ENCODE measurements at places on chromosomes 1 and 21.

DNA sequence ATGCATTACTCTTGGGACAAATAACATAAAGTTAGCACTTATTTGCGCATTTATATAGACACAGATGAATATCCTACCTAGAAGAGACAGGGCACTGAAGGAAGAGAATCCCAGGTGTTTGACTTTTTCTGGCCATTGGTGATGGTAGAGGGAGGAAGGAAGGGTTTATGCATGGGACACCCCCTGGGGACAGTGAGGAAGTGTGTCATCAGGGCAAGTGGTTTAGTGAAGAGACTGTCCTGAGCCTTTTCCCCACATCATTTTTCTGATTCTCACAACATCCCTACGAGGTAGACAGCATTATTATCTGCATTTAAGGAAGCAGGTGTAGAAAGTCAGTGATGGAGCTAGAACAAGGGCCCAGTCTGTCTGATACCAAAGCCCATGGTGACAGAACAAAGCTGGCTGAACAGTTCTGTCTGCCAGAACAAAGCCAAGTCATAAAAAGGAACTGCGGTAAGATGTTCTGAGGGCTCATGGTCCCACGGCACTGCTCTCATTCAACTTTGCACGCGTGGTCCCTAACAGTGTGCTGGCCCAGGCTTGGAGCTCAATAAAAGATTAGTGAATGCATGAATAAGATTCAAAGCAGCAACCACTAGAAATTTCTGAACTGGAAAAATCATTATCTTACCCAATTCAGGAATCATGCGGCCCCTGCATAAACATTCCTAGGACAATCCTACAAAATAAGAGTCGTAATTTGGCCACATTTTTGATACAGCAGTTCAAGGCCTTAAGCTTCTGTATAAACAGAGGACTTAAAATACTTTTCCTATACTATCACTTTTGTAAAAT is 12.2 kb upstream of the CDC42BPA start:
- DNase-seq: no peak

- DNase-seq: no peak
Observed at GRCh38 chr1:10779201-10779600, 17.2 kb downstream of the CASZ1 start.

DNA sequence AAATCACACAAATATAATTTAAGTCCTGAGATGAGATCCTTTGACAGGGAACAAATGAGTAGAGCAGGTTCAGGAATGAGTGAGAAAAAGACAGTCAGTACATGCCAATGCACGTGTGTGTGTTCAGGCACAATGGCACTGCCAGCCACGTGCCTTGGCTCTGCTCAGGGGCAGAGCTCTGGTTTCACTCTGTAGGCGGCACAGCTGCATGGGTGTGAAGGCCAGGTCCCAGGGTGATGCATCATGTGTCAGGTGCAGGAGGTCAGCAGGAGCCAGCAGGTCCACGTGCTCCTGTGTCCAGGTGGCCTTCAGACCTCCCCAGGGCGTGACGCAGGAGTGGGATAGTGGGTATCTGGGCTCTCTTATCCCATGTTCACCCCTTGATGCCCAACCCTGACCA is 386.1 kb downstream of the KCNH1 start:
- DNase-seq: no peak

DNA sequence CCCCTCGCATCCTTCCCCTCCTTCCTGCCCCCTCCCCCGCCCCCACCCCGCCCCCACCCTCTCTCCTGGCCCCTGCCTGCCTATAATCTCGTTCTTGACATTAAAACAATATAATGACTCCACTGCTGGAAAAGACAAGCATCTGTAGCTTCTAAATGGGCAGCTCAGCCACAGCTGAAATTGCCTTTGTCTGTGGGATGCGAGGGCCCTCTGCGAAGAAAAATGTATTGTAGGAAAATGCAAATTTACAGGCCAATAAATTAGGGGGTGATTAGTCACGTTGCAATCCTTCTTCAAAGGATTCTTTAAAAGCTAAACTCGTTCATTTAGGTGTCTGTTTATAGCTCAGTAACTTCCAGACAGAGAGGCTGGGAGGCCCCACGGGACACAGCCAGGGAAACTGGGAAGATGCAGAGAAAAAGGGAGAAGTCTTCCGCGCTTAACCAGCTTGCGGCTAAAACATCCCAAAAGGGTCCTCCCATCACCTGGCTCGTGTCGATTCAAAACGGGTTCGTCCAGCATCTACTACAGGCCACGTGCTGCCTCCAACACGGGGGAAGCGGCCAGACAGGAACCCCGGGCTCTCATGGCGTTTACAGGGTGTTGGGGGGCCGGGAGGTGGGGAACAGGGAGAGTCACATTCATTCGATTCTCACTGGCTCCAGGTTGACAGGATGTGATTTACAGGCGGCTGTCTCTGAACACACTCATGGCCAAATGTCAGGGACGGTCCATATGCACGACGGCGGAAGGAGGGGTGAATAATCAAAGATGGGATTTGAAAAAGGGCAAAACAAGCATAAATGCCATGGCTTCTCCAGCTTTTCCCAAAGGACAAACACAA is 100.5 kb upstream of the ZBTB40 start:
- no peak for DNase-seq

DNA sequence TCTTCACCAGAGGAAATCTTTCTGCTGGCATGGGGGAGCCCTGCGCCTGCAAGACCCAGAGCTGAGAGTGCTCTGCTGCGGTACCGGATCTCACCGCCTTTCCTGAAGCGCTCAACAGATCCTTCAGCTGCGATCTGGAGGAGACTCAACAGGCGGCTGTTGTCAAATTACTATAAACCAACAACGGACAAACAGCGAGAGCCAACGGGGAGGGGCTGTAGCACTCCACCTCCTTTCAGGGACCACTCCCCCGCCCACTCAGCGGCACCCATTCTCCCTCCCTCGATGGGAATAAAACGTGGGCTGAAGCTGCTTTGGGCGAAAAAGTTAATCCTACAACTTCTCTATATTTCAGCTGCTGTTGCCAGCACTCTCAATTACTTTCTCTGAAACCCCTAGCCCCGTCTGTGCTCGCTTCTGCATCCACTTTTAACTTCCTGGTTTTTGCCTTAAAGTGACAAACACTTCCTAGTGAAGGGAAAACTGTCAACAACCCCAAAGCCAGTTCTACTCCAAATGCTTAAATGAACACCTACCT is at the start of gene FMO5:
TSS of gene FMO5 (minus strand) at position 147 of the 538 bp plus-strand sequence. CDS start 310 bp downstream, outside the sequence.
- no peak for DNase-seq

DNA sequence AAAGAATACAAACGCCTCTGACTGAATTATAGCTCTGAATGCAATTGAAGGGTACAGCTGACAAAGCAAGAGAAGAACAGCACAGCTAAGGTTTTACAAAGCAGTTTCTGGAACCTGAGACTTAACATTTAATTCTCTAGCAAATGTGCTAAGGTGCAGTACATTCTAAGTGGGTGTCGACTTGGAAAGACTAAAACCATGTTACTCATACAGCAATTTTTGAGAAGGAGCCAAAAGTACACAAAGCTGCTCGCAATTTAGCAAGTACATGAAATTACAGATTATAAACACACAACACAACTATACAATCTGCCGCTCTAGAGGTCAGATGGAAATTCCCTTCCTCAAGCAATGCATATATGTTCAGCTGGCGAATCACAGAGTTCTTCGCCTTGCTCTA is 121.9 kb downstream of the TIAM1 start:
- no peak for DNase-seq

GRCh38 chr1:153547560-153548551 is 1.2 kb downstream of the S100A3 start:
- DNase-seq: no peak

DNA sequence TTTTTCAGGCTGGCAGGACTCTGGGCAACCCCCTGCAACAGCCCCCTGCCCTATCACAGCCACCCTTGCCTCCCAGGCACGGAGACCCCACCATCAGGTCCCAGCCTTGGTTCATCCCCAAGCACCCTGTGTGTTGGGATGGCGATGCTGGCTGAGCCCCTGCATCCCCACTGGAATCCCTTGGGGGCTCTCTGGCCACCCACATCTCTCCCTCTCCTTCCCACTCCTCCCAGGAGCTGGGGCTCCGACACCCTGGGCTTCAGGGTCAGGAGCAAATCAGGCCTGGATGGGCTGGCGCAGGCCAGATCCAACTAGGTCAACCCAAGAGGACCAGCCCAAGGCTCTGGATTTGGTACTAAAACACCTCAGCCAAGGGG is 25.9 kb downstream of the COL6A1 start:
- DNase-seq: no peak

DNA sequence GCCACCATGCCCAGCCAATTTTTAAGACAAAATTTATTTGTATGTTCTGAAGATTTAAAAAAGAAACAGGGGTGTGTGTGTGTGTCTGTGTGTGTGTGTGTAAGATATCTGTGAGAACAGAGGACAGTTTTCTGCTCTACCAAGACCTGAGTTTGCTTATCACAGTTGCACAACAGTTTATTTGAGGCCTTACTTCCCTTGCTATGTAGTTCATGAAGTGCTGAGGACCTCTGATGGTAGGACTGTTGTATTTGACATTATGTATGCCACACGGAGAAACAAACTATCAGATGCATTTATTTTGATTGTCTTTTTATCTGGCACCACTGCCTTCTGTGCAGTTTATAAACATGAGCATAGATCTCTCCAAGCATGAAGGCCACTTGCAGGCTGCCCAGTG is 355.2 kb downstream of the PBX1 start:
- DNase-seq: no peak

DNA sequence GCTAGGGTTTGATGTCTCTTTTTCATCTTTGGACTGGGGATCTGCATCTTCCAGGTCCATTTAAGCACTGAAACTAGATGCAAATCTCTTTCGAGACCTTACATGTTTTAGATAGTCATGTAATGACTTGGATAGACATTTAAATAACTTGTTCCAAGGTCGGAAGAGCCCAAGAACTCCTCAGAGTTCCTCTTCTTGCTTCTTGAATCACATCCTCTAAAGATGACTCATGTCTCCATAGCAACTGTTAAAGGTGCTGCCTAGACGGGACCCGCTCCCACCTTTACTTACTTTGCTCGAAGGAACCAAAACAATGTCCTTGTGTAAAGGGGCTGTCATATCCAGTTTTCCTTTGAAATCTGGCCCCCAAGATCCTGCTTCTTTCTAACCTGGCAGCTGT is 130.0 kb downstream of the EDEM3 start:
- no peak for DNase-seq

DNA sequence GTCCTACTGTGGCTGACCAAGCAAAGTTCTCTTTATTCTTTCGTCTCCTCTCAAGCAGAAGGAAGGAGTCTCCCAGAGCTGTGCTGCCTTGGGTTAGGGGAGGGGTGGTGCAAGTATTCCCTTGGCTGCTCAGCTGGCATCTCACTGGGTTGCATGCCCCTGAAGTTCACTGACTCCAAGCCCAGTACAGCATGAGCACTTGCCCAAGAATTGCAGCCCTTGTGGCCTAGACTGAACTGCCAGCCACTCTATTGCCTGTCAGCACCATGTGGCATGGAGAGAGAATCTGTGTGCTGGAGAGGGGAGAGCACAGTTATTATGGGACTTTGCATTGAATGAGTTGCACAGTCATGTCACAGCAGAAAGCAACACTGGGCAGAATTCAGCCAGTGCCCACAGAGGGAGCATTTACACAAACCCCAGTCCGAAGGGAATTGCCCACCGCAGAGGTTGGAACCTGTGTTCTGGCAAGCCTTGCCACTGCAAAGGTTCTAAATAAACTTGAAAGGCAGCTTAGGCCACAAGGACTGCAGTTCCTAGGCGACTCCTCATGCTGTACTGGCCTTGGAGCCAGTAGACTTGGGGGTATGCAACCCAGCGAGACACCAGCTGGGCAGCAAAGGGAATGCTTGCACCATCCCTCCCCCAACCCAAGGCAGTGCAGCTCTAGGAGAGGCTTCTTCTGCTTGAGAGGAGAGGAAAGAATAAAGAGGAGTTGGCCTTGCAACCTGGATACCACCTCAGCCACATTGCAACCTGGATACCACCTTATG is 28.8 kb downstream of the DR1 start:
- no peak for DNase-seq

DNA sequence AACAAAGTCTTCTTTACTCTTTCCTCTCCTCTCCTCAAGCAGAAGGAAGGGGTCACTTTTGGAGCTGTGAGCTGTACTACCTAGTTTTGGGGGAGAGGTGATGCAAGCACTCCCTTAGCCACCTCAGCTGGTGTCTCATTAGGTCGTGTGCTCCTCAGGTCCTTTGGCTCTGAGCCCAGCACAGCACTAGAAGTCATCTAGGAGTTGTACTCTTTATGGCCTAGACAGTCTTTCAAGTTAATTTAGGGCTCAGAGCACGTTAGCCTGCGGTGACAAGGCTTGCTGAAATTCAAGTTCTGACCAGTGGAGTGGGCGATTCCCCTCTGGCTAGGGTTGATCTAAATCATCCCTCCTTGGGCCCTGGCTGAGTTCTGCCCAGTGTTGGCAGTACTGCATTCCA is 48.0 kb upstream of the WDR26 start:
- no peak for DNase-seq

GRCh38 chr1:156625436-156626078 is 6.3 kb downstream of the HAPLN2 start:
- no peak for DNase-seq

DNA sequence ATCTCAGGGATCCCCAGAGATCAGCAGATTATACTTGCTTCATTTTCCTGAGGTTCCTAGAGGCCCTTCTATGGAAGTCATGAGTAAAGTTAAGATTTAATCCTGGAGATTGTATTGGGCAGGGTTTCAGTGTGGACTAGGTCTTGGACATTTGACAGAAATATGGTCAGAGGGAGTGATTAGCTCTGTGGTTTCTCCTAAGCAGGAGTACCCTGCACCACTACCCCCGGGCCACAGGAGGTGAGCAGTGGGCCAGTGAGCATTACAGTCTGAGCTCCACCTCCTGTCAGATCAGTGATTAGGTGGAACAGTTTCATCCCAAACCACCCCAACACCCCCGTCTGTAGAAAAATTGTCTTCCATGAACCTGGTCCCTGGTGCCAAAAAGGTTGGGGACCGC is 43.2 kb downstream of the PHACTR4 start:
- no peak for DNase-seq

GRCh38 chr1:27856561-27857343 is 15.6 kb upstream of the THEMIS2 start:
- DNase-seq: no peak

DNA sequence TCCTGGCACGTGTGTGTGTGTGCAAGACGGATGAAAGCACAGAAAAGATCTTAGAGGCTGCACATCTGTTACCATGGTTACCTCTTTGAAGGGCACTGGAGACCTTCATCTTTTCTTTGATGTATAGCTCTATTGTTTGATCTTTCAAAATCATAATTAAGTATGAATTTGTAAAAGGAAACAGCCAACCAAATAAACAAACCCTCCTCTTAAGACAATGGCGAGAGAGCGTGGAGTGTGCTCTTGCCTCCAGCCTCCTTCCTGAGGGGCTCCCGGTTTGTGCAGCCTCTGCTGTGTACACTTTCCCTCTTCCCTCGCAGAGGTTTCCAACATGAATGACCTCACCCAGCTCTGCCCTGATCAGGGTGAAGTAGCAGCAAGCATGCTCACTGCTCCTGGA is 27.9 kb downstream of the CACNA1S start:
- no peak for DNase-seq
